Glomerular endothelial cell (primary cell): ENCODE measurements at places on chromosomes 13 and 19. TPM values are rescaled to one million over a fixed set of nuclear protein-coding genes. Genes with fewer than 3 reads are reported as not detected.

- no peak for DNase-seq
Observed at GRCh38 chr13:110470272-110471009, 91.1 kb downstream of the RAB20 start.

- DNase-seq = no peak
Observed at GRCh38 chr19:21463449-21464105, 41.8 kb upstream of the ZNF429 start.

Gene PRR36
- total RNA-seq = not detected in 2 replicates

- DNase-seq = no peak
Observed at GRCh38 chr13:45670189-45670885, 31.8 kb upstream of the CBY2 start.

GRCh38 chr13:108669381-108669780 is 40.0 kb downstream of the MYO16 start:
- DNase-seq = no peak

GRCh38 chr13:111610879-111611278 is 290.4 kb downstream of the TEX29 start:
- no peak for DNase-seq

DNA sequence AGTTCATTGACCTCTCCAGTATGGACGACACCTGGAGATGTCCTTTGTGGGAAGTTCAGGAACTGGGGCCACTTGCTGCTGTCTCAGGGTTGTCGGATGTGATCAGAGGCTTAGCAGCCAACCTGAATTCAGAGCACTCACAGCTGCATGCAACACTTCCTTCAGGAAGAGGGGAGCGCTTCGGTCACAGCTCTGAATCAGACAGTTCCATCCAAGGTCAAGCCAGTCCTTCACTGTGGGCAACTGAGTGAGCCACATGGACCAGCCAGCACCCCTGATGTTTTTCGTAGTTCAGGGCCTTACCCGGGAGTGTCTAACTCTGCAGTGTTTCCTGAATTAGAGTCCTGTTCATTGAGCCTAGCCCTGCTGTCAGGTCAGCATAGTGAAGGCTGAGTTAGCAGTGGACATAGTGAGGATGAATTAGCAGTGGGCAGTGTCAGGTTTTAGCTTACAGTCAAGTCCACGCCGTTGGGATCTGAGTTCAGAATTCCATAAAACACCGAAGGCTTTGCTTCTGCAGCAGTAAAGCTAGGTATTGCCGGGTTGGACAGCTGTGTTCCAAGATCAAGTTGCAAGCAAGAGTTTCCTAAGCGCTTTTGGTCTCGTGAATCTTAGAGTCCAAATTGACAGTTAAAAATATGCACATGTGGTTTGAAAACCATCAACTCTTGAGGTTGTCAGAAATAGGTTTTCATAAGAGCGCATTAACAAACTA is 5.1 kb downstream of the ZNF555 start:
- DNase-seq = no peak

GRCh38 chr13:96996107-96996506 is 1.8 kb upstream of the OXGR1 start:
- no peak for DNase-seq

DNA sequence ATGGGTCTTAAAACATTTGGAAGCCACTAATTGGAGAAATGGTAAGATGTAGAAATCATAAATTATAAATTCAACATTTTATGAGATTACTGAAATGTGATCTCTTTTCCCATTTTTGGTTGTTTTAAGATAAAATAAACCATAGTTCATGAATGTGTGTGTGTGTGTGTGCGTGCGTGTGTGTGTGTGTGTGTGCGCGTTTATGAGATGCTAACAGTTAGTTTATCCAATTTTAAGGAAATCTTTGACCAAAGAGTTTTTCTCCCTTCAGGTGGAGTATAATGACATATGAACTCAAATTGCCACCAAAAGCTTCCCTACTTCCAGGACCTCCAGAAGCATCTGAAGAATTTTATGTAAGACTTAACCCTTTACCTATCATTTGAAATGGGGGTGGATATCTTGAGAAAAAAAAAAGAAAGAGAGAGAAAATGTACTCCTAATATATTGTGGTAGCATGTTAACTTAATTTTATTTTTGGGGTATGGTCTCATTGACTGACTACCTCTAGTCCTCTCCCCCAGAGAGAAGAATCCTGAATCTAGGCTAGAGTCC is 98.1 kb upstream of the AKAP11 start:
- DNase-seq = no peak

DNA sequence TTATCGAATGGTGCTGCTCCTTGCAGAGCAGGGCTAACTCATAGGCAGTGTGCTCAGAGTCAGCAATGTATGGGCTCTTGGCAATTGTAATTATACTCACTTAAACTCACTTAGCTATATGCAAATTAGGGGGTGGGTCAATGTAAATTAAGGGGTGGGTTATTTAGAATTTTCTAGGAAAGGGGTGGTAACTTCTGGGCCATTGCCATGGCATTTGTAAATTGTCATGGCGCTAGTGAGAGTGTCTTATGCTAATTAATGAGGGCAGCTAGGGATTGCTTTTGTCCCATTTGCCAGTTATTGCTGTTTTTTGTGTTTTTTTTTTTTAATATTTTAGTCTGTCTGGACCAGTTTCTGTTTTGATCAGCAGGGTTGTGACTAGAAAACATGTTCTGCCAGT is 68.4 kb downstream of the DIAPH3 start:
- no peak for DNase-seq

GRCh38 chr13:80274643-80275042 is 66.3 kb downstream of the SPRY2 start:
- no peak for DNase-seq

DNA sequence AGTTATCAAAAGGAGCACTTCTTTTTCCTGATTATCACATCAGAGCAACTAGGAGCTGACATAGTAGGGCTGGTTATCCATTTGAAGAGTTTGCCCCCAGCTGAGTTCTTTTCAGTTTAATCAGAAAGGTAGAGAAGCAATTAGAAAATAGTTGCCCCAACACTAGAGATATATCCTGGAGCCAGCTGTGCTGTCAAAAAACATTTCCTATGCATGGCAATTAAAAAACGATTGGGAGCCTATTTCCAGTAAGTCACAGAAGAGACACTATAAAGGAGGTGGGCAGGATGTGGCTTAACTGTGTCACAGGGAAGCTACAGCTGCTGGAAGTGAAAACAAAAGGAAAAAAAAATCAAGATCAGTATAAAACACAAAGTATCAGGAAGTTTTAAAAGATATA is 155.7 kb upstream of the SLITRK1 start:
- no peak for DNase-seq

- no peak for DNase-seq
Observed at GRCh38 chr13:44438234-44438579, 64.6 kb downstream of the SERP2 start.

GRCh38 chr19:49830766-49831165 is 12.7 kb downstream of the MED25 start:
- DNase-seq = no peak

DNA sequence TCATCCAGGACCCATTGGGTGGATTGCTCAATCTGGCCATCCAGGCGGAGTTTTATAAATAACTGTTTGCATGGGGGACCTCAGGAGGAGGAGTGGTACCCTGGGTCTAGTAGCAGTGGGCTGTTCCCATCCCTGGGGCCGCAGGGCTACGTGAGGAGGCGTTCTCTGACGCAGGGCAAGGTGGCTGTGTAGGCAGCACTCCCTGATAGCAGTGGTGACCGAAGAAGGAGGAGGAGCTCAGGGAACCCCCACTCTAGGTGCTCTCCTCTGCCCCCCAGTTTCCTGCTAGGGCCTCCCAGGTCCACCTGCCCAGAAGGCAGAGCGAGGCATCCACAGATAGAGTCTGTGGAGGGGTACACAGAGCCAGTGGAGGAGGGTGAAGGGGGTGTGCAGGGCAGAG is 64.1 kb downstream of the CCNE1 start:
- DNase-seq = no peak

GRCh38 chr13:100753376-100753775 is 78.8 kb upstream of the TMTC4 start:
- no peak for DNase-seq

DNA sequence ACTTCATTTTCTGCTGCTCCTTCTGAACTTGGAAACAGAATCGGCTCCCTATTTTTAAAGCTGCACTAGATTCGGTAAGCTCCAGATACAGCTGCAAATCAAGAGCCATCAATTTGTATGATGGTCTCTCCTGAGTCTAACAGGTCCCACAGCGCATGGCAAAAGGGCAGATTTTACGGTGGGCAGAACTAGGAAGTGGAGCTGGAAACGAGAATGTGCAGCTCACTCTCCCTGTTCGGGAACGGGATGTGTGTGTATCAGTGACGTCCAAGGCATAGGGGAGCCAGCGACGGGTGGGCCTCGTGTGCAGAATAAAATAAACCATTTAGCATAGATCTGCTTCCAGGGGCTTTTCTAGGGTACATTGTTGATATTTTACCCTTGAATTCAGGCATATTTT is 74.2 kb downstream of the COL4A1 start:
- DNase-seq = no peak

GRCh38 chr19:1884291-1884718 is 991 bp downstream of the ABHD17A start:
- no peak for DNase-seq

GRCh38 chr13:90783273-90783672 is 564.2 kb upstream of the MIR17HG start:
- no peak for DNase-seq

- DNase-seq = no peak
Observed at GRCh38 chr19:39351537-39352064, 9.4 kb downstream of the SAMD4B start.

- no peak for DNase-seq
Observed at GRCh38 chr19:4012975-4013634, 5.6 kb downstream of the PIAS4 start.

DNA sequence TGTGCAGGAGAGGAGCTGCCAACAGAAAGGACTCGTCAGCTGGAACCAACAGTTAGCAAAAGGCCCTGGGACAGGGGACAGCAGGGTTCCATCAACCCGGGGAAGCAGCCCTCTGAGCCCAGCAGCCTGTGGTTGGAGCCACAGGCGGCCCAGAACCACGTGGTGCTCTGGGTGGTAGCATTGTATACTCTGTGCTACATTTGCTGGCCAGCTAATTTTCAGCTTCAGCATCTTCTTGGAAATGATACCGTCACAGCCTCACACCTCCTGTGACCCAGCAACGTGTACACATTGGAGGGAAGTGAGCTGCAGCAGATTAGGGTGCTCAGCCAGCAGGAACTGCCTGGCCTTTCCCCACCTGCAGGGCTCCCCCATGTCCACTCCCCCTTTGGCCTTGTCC is 13.1 kb upstream of the MTIF3 start:
- no peak for DNase-seq

Gene MIA
- total RNA-seq = not detected in 2 replicates

Gene SOHLH2
- total RNA-seq = 0.64 TPM in 1 of 2 replicates, not detected in the other

DNA sequence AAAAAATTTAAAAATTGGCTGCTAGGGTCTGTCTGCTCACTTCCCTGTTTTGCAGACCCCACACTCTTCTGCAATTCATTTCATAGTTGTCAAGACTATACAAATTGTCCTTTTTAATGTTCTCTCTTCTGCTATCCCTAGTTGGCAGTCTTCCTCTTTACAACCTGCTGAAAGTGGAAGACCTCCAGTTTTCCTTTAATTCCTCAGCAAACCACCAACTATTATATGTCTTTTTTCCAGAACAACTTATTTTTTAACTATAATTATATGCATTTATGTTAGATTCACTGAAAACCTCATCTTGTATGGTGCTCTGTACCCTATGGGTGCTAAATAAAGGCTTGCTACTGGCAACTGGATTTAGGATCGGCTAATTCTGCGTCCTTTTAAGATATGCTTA is 1.1 kb upstream of the PHF11 start:
- no peak for DNase-seq

DNA sequence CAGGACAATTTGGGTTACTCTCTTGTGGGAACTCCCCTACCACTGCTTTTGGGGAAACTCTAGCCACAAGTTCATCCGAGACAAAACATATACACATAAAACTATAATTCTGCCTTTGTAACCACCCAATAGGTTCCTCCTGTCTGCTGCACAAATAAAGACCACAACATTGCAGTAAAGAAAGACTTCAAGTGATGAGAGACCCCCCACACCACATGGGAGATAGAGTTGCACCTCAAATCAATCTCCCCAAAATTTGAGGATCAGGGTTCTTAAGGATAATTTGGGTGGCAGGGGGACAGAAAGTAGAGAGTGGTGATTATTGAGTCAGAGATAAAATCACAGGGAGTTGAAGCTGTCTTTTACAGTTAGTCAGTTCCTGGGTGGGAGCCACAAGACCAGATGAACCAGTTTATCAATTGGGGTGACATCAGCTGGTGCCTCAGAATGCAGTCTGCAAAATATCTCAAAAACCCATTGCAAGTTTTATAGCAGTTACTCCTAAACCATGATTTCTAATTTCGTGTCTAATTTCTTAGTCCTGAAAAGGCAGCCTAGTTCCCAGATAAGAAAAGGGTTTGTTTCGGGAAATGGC is 1348.5 kb downstream of the PCDH9 start:
- DNase-seq = no peak

DNA sequence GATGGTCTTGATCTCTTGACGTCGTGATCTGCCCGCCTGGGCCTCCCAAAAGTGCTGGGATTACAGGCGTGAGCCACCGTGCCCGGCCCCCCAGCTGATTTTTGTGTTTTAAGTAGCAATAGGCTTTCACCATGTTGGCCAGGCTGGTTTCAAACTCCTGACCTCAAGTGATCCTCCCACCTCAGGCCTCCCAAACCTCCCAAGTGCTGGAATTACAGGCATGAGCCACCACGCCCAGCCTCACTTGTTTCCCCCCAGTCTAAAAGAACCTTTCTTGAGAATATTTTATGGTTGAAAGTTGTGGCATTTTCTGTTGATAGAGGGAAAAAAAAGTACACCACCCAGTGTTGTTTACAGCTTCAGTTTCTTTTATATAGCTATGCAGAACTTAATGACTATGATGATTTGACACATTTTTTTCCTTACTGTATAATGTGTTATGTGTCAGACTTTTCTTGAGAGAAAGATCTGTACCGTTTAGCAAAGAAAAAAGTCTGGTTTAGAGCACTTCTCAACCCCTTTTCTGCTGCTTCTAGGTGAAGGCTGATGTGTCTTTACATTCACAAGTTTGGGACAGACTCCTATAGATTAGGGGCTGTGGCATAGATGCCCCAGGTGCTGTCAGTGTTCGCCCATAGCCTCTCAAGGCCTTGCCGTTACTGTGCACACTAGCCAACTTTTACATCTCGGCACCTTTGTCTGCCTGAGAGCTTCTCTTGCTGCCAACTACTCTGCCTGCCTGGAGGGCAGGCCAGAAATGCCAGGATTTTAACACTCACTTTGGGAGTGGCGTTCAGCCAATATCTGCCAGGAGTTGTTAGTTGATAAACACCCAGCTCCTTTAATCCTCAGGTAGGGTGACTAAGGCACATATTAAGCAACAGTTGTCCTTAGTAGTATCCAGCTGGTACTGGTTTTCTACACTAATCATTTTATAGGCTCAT is 33.0 kb downstream of the KCTD4 start:
- DNase-seq = no peak

DNA sequence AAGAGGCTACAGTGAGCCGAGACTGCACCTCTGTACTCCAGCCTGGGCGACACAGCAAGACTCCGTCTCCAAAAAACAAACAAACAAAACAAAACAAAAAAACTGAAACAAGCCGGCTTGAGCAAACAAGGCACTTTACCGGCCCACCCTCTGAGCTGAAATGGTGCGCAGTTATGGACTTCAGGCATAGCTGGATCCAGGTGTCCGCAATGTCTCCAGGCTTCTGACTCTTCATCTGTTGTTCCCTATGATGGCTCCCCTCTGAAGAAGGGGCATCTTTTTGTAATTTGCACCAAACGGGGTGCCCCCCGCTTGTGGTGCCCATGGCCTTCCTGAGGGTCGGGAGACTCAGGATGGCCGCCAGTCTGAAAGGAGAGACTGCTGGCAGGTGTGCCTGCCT is 6.2 kb downstream of the C2CD4C start:
- DNase-seq = no peak

GRCh38 chr13:111590796-111591195 is 270.4 kb downstream of the TEX29 start:
- no peak for DNase-seq

GRCh38 chr19:54257116-54257480 is at the start of gene LILRB5:
Gene LILRB5 (minus strand): TSS chr19:54257273. CDS start chr19:54257193, 80 bp downstream.
- DNase-seq = no peak
